CD4-positive, alpha-beta memory T cell (primary cell): ENCODE measurements at places on chromosomes 5 and 9.

GRCh38 chr9:18888290-18888689, 144.7 kb downstream of the SAXO1 start:
- DNase-seq, result no peak

GRCh38 chr5:103425686-103426454, 136.7 kb downstream of the NUDT12 start:
- no peak for DNase-seq

GRCh38 chr9:129434187-129434586, 186.7 kb downstream of the C9orf50 start:
- no peak for DNase-seq

- no peak for DNase-seq
Measured at GRCh38 chr9:120490888-120491595, 88.9 kb downstream of the CDK5RAP2 start.

GRCh38 chr9:131627326-131627647, 82.0 kb downstream of the PRRT1B start:
- no peak for DNase-seq

- no peak for DNase-seq
Measured at GRCh38 chr9:3023449-3023848, 179.6 kb upstream of the PUM3 start.

DNA sequence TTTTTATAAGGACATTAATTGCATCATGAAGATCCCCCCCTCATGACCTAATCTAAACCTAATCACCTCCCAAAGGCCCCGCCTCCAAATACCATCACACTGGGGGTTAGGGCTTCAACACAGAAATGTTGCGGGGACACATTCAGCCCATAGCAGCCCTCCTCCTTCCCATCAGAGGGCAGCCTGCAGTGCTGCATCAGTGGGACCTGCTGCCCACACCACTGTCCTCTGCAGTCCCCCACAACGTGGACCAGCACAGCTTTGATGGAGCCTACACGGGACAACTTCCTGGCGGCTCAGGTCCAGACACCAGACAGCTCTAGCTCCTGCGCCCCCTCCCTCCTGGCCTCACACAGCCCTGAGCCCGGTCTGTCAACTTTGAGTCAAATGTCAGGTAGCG, 70.3 kb downstream of the APTX start:
- no peak for DNase-seq

GRCh38 chr9:90285946-90286345, 356.7 kb downstream of the DIRAS2 start:
- DNase-seq, result no peak

DNA sequence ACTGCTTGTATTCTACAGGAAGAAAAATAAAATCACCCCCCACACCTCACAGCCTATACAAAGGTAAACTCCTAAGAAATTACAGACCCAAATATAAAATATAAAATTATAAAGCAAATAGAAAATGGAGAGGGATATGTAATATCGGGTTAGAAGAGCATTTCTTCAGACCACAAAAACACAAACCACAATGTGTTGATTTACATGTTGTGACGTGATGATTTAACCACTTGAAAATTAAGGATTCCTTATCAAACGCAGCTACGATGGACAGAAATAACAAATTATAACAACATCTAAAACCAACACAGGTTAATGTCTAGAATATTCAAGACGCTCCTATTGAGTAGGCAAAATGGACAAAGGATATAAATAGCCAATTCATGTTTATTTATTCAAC, 26.3 kb downstream of the SSBP2 start:
- DNase-seq, result no peak

DNA sequence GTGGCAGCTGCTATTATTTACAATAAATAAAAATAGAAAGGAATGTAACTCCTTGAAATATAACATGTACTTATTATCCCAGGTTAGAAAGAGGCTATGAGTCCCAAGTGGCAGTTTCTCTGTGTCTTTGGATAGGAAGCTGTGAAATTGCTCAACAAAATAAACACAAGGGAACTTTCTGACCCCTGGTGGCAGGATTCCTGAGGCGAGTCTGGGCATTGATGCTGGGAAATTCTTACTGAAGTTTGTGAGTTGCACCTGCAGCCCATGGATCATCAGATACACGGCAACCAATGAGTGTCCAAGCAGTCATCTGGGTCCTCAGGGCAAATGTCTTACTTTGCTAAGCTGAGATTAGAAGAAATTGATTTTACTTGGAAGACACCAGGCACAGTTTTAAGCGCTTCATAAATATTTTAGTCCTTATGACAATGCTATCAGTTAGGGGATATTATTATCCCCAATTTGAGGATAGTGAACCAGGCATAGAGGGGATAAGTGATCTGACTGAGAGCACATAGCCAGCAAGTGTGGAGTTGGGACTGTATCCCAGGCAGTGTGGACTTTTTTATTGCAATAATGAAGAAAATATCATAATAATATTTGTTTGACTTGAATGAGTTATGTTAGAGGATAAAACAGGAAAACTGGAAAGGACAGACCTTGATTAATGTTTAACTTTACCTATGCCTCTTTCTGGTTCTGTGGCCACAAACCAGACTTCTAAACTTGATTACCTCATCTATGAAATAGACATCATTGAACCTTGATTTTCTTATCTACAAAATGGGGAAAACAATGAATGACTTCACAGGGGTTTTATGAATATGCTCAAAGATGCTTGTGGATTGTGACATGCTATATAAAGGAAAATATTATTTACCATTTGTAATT, 265.5 kb upstream of the ADAMTSL1 start:
- no peak for DNase-seq

- DNase-seq, result no peak
Measured at GRCh38 chr5:134177369-134178095, 782 bp upstream of the SKP1 start.

DNA sequence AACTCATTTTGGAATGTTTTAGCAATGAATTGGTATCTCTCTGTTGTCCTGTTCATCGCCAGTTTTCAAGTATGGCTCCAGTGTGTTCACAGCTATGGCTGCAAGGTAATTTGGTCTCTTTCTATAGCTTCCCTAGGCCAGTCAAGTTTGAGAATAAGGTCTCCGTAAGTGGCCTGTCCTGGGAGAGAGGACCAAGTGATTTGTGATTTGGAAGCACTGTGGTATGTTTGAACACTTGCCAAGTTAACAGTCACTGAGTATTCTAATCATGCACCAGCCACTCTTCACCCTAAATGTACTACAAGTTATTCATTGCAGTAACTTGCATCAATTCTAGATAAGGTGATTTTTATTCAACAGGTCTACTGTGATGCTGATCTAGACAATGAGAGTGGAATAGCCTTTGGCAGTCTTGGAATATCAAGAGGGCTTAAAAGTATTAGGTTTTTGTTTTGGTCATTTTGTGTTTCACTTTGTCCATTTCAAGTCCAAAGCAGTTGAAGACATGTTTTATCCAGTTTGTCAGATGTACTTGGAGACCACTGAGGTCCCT, 41.1 kb downstream of the G3BP1 start:
- no peak for DNase-seq

- DNase-seq, result no peak
Measured at GRCh38 chr5:76592692-76593091, 30.5 kb downstream of the F2RL2 start.

DNA sequence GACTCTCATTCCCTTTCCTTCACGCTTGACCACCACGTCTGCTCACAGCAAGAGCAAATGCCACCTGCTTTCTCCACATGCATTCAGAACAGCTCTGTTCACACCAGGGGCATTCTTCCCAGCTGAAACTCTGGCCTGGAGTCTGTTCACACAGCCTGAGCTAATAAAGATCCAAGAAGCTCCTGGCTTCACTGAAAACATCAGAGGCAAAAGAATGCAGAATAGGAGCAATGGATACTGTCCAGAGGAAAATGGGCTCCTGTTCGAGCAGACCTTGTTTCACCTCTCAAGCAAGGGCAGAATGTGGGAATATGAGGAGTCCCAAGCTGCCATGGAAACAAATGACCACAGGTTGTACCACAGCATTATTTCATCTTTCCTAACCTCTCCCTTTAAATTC, 402.7 kb upstream of the TNC start:
- DNase-seq, result no peak

- no peak for DNase-seq
Measured at GRCh38 chr5:122779451-122779850, 4.6 kb downstream of the SNX2 start.
